Activated CD8-positive, alpha-beta memory T cell treated with anti-CD3 and anti-CD28 coated beads for 4 hours (primary cell): ENCODE measurements at places on chromosomes 2 and 18.

- DNase-seq: no peak
Observed at GRCh38 chr2:157061799-157062198, 195.7 kb upstream of the GALNT5 start.

GRCh38 chr2:162126111-162126519, 25.9 kb downstream of the GCG start:
- DNase-seq: no peak

- DNase-seq: no peak
Observed at GRCh38 chr2:242052421-242052820, 182.9 kb downstream of the RTP5 start.

- no peak for DNase-seq
Observed at GRCh38 chr18:31044926-31045325, 2.4 kb upstream of the DSC3 start.

- no peak for DNase-seq
Observed at GRCh38 chr2:7984693-7985353, 697.0 kb upstream of the ID2 start.

GRCh38 chr2:201517094-201517493, 65.6 kb downstream of the STRADB start:
- no peak for DNase-seq

GRCh38 chr18:68727506-68727905, 12.6 kb upstream of the TMX3 start:
- no peak for DNase-seq

DNA sequence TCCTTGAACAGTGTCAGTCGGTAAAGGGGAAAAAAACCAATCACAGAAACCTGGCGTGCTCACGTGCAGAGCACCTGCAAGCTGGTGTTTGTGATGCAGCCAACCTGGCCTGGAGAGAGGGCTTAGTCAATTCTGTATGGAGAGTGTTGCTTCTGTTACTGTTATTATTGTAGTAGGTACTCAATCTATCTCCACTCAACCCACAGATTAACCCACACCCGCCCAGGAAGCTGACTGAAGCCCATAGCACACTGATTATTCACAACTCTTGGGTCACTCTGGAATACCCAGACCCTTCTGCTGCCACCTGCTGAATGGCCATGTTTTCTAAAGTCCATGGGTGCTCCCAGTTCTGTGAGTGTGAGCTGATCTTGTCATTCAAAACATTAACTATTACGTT, 53.9 kb downstream of the TNFRSF11A start:
- DNase-seq: no peak

GRCh38 chr2:83196225-83196624, 1262.9 kb downstream of the SUCLG1 start:
- no peak for DNase-seq

DNA sequence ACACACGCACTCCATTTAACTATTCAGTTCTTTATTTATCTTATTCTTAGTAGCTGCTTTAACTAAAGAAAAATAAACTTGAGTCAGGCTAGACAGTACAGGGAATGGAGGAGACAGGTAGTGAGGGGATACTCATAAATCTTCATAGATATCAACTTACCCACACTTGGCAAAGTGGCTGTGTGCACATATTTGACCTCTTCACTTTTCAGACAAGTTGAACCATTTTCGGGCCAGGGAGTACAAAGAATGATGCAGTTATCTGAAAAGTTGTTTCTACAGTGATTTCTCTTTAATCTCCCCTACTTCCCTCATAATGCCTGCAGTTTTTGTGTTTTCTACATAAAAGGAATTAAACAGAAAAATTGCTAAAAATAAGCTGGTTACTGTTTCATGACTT, 307.5 kb downstream of the GULP1 start:
- no peak for DNase-seq

- no peak for DNase-seq
Observed at GRCh38 chr2:6940820-6941219, 23.6 kb downstream of the RNF144A start.

- no peak for DNase-seq
Observed at GRCh38 chr2:40367652-40368051, 84.2 kb downstream of the SLC8A1 start.

DNA sequence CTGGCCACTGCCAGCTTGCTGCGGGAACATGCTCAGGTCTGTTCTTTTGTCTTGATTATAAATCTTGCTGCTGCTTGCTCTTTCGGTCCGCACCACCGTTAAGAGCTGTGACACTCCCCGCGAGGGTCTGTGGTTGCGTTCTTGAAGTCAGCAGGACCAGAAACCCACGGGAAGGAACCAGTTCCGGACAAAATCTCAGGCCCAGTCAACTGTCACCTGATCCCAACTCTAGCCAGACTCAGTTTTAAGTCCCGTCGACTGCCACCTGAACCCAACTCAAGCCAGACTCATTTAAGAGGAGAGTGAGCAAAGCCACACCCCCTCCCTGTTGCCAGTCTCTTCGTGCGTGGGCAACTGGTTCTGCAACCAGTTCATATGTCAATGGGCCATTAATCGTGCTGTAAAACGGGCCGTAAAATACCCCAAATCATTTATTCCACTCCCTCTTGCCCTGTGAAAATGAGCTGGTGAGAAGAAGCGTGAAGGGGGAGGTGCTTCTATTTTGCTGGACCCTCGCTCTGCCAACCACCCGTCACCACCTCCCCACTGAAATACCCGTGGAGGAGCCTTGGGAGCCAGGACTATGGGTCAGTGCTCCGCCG, 224.3 kb downstream of the NDUFA10 start:
- no peak for DNase-seq

DNA sequence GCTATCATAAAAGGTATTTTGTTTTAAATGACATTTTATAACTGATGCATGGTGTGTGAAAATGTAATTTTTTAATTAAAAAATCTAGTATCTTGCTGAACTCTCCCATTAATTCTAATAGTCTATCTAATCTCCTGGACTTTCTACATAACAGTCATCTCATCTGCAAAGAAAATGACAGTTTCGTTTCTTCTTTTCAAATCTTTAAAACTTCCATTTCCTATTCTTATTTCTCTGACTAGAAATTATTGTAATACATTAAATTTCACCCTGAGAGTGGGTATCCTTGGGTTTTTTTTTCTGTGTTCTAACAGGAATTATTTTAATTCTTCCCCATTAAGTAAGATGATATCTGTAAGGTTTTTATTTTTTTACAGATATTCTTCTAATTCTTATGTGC, 120.1 kb downstream of the KCNF1 start:
- no peak for DNase-seq

GRCh38 chr2:242024751-242025355, 155.3 kb downstream of the RTP5 start:
- DNase-seq: no peak

DNA sequence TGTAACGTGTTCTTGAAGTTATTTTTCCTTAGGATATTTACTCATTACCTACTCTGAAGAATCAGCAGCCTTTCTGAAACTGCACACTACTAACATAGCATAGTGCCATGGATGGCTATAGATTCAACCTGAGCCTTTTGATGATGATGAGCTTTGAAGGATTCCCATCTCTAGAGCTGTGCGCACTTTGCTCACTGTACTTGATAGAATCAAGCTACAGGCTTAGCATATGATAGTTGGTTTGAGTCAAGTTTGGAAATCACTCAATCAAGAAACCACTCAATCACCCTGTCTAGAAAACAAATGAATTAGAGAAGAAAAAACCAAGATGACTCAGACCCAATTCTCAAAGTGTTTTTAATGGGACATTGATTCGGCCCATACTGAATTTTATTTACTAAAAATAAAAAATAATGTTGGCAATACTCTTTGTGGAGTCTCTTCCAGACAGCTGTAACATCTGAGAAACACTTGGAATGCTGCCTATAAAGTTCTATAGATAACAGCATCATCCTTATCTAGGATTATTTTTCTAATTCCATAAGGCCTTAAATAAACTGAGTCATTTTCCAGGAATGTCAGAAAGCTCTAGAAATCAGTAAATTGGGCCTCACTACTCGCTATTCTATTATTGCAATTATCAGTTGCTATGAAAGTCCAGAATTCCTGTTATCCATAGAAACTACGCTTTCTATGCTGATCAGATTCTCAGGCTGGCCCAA, 259.0 kb upstream of the ERBB4 start:
- DNase-seq: no peak

- no peak for DNase-seq
Observed at GRCh38 chr2:6564326-6564725, 301.4 kb downstream of the CMPK2 start.

DNA sequence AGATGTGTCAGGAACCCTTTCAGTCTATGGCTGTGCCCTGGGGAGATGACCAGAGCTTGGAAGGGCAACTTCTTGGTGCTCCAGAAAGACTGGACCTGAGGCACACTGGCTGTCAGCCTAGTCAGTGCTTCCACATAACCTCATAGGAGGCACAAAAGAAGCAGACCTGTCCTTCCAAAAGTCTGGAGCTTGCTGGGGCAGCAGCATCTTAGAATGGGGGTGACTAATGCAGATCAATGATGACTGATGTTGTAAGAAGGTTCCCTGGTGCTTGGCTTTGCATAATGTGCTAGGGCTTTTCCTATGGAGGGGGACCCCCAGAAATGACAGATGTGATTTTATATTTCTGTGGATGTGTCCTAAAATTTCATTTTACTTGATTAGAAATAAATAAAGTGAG, 255.7 kb upstream of the THUMPD2 start:
- DNase-seq: no peak

GRCh38 chr2:179226203-179226960, 38.2 kb downstream of the SESTD1 start:
- DNase-seq: no peak

- DNase-seq: no peak
Observed at GRCh38 chr18:9712611-9713010, 4.5 kb downstream of the RAB31 start.

DNA sequence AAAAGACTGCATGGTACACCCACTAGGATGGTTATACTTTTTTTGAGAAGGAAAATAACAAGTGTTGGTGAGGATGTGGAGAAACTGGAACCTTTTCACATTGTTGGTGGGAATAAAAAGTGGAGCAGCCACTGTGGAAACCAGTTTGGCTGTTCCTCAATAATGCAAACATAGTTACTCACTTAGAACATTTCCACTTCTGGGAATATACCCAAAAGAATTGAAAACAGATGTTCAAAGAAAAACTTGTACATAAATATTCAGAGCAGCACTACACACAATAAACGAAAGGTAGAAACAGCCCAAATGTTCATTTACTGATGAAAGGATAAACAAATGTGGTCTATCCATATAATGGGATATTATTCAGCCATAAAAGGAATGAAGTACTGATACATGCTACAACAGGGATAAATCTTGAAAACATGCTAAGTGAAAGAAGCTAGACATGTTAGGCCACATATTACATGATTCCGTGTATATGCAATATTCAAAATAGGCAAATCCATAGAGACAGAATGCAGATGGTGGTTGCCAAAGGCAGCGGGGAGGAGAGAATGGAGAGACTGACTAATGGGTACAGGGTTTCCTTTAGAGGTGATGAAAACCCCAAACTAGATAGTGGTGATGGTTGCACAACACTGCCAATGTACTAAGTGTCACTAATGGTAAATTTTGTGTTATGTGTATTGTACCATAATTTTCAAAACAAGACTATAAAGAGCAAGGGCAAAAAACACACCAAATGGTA, 20.9 kb upstream of the LMAN1 start:
- DNase-seq: no peak

DNA sequence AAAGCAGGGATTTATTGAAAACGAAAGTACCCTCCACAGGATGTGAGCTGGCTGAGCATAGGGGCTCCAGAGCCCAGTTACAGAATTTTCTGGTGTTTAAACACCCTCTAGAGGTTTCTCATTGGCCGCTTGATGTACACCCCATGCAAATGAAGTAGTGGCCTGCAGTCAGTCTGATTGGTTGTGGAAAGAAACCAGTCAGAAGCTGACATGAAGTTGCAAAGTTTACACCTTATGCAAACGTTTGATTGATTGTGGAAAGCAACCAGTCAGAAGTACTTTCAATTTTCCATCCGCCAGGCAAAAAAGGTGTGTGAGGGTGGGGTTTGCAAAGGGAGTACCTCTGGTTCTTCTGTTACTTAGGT, 62.3 kb downstream of the VWA3B start:
- no peak for DNase-seq

GRCh38 chr18:76514573-76514972, 19.5 kb upstream of the ZNF516 start:
- no peak for DNase-seq

- no peak for DNase-seq
Observed at GRCh38 chr2:128026448-128027277, 1.2 kb downstream of the SAP130 start.

GRCh38 chr2:226114436-226114835, 685.2 kb downstream of the IRS1 start:
- DNase-seq: no peak

DNA sequence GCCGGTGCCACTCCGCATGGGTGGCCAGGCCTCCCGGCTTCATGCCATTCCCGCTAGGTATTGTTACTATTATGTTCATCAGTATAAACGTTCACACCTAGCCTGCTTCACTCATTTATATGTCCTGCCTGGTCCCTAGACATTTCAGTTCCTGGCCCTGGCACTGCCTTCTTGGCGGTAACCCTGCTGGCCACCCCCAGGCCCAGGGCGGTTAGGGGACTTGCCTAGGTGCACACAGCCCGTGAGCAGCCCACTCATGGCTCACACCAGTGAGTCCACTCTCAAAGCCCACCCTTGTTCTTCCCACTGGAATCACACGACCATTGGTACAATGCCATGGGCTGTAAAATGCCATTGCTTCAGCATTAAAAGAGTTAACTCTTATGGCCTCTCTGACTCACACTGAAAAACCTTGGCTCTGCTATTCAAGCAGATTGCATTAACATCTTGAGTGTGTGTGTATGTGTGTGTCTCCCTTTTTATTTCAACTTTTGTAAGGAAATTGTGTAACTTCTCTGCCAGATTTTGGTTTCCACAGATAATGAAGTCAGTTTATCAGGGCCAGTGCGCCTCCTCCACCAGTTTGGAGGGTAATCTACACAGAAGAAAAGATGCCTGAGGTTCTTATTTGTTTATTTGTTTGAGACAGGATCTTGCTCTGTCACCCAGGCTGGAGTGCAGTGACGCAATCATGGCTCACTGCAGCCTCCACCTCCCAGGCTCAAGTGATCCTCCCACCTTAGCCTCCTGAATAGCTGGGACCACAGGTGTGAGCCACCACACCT, 74.2 kb downstream of the RAB31 start:
- DNase-seq: no peak

GRCh38 chr2:230811508-230811907, 53.2 kb upstream of the ITM2C start:
- DNase-seq: no peak

DNA sequence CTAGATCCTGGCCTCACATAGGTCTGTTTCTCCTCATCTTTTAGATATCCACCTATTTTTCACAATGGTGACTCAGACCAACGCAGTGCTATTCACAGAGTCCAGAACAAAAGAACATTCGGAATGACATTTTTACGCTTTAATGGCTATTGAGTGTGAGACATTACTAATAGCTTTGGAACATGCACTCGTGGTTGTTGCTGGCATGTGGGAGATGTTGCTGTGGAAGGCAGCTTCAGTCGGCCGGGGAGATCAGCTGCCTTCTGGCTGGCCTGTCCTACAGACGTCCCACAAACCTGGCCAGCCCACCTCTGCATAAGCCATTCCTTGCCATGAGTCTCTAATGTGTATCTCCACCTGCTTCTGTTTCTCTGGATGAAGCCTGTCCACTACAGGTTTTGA, 3.4 kb downstream of the MBP start:
- DNase-seq: no peak
